ENCODE measurements at places on chromosomes 4 and X.

GRCh38 chr4:123399627-123400358, 3.2 kb downstream of the SPRY1 start:
- DNase-seq = no peak

DNA sequence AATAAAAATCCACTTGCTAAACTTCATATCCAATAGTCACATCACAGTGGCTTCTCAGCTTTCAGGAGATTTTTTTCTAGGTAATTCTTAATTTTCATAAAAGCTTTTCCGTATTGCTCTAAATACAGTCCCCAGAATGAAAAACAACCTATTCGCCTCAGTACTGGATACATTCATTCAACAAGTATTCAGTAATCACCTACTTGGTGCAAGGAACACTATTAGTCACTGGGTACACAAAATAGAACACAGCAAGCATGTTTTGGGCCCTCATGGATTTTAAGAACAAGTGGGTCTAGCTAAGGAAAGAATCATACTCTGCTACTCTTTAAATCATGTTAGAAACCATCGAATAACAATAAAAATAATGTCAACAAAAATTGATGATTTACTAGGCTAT, 2.8 kb upstream of the BEX3 start:
- DNase-seq = no peak

- DNase-seq = no peak
Measured at GRCh38 chr4:153780876-153781275, 8.0 kb downstream of the SFRP2 start.

DNA sequence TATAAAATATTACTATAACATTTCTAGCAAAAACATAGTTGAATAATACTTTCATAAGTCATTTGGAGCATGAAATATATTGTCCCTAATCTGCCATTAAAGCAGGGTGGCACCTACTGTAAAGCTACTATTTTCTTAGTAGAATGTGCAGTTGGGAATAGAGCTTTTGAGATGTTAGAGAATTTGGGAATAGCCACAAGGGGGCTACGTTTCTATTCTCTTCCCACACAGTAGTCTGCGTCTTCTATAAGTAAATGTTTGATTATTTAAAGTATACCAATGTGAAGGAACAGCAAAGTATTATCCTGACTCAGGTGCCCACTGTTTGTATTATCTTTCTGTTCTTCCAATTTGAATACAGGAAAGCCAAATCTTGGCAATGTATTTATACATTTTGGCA, 323.2 kb upstream of the GIMD1 start:
- DNase-seq = no peak

GRCh38 chr4:24578364-24578763, 6.0 kb downstream of the DHX15 start:
- DNase-seq = no peak

DNA sequence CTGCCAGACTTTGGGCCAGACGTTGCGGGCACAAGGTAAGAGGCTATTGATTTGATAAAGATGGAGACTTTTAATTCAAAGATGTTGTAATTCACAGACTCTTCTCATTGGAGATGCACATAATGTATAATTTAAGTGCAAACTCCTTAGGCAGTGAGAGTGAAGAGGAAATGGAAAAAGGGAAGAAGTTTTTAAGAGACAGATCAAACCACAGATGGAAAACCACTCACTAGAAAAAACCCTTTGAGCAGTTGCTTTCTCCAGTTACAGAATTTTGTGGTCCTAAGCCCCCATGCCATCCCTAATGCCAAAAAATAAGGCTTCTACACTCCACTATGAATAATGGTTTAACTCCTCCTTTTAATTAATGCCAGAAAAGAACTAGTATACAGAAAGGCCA, 977.1 kb upstream of the PRKX start:
- no peak for DNase-seq

DNA sequence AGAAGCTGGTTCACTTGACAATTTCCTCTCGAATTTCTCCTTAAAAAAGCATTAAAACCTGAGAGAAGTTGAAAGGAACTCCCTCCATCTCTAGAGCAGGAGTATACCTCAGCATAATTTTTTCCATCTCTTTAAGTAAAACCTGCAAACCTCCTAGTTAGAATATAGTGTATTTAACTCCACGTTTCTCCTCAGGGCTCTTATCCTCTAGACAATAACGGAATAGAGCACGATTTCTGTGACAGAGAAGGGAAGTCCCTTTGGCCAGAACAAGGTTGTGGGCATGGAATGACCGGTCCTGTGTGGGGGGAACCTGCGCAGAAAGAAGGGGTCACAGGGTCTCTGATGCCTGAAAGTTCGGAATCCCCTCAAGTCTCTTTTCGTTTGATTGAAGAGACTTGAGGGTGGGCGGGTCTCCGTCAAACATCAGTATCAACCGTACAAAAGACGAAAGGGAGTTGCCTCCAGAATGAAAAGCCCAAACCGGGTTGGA, 697 bp downstream of the ZNF280C start:
- DNase-seq = no peak

DNA sequence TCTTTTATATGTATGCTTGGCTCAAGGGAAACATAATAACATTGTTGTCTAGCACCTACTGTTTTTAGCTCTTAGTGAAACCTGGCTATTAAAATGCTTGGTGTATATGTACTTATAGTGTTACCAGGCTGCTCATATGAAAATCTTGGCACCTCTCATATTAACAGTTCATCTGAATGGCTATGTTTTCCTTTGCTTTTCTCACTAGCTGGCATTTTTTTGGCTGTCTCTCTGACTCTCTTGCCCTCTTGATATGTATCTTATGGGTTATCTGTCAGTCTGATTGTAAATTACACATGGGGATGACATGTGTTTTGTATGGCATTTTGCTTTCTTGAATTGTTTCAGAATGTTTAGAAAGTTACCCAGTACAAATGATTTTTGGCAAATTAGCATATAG, 158.0 kb downstream of the ARHGAP24 start:
- DNase-seq = no peak

DNA sequence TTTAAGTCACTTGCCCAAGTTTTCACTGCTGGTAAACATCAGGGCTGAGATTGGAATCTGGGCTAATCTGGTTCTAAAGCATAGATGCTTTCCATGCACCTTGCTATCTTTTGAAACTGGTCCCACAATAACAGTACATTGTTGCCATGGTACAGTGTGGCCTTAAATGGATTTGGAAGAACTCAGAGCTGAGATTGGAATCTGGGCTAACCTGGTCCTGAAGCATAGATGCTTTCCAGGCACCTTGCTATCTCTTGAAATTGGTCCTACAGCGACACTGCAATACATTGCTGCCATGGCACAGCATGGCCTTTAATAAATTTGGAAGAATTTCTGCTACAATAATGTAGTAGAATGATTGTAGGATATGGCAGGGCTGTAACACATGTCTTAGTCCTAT, 28.6 kb downstream of the DAPP1 start:
- no peak for DNase-seq

GRCh38 chr4:100081491-100081890, 108.8 kb downstream of the DDIT4L start:
- DNase-seq = no peak

GRCh38 chrX:150663073-150663472, 30.1 kb upstream of the MTMR1 start:
- no peak for DNase-seq
